ENCODE measurements at places on chromosomes 2 and 18.

GRCh38 chr18:9792565-9793245 is 84.6 kb downstream of the RAB31 start:
- no peak for DNase-seq

GRCh38 chr2:122020377-122020776 is 264.9 kb downstream of the TSN start:
- DNase-seq, result no peak

DNA sequence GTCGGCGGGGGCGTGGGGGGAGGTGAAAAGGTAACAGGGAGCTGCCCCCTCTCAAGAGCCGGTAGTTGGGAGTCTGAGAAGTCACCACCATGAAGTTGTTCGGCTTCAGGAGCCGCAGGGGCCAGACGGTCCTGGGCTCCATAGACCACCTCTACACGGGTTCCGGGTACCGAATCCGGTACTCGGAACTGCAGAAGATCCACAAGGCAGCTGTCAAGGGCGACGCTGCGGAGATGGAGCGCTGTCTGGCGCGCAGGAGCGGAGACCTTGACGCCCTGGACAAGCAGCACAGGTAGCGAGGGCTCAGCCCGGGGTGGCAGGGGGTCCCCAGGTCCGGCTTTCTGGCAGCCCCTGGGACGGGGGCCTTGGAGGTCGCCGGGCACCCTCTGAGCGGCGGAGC is 47.1 kb upstream of the ZNF519 start:
- DNase-seq, result no peak

DNA sequence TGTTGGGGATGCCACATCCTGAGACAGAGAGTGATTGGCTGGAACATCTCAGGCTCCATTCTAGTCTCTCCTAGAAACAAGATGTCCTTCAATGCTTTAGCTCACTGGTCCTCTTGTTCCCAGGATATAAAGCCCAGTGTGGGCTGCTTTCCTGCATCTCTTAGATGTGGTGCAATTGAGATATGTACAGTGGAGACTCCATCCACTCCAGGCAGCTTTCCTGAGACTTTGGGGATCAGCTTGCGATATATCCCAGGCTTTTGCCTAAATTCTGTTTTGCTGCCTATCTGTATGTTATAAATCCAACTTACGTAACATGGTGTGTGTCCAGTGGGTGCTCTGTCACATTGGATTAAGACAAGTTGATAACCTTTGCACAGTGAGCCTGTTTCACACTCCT is 264.9 kb downstream of the SUCLG1 start:
- DNase-seq, result no peak

DNA sequence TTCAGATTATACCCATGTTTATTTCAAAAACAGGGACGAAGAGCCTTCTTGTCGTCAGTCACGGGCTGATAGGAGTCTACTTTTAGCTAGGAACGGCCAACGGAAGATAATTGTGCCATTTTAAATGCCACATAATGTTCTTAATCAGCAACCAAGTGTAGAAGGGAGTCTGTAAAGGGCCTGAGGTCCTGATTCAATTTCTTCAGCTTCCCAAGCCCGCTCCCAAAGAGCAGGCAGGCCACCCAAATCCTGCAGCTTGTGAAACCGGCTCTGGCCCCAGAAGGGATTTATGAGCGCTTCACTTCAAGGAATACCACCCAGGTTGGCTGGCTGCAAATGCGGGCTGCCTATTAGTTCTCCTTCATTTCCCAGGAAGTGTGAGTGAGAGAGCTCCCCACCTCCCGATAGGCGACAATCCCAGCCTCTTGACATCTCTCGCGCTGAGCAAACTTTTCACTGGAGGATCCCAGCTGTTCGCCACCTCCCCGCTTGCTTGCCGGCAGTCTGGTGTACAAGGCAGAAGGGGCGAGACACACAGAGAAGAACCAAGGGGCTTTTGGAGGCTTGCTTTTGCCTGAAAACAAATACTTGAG is 272.9 kb downstream of the CDH20 start:
- DNase-seq, result peak; percentile 60

- peak; percentile 85 for DNase-seq
Measured at GRCh38 chr2:169891593-169892298, 64.5 kb downstream of the UBR3 start.

GRCh38 chr2:40841856-40842255 is 390.0 kb upstream of the SLC8A1 start:
- DNase-seq, result no peak

- DNase-seq, result peak; percentile 59
Measured at GRCh38 chr2:6896930-6897759, 19.6 kb downstream of the RSAD2 start.

DNA sequence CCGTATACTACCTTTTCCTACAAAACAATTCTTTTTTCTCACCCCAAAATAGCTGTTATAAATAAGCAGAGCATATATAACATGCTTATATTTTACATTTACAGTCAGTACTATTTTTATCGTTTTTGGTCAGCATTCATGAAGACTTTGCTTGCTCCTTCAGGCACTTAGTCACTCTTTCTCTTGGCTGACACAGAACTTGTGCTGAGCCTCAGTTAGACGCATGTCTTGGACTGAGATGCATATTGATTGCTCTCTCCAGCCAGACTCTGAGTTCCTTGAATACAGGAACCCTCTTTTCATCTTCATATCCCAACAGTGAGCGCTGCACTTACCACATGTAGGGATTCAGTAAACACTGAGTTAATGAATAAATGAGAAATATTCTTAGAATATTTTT is 158.3 kb downstream of the RTN4 start:
- peak; percentile 20 for DNase-seq

DNA sequence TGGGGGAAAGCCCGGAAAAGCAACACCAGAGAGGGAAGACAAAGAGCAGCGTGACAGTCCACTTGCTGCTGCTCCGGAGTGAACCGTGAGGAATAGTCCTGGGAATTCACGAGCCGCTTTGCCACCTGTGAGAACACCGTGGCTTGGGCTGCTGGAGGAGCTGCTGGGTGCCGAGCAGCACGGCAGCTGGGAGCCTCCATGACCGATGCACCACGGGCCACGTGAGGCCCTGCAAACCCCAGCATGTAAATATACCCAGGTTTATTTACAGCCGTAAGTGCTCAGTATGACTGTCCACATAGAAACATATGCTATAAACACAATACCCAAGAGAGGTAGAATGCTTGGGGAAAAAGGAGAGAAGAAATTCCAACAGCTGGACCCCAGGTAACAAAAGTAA is 65.1 kb downstream of the SMIM21 start:
- DNase-seq, result no peak
